ENCODE measurements at places on chromosomes 13 and 19. TPM values are rescaled to one million over a fixed set of nuclear protein-coding genes. Genes with fewer than 3 reads are reported as not detected.

Gene MKNK2
- 138 TPM for total RNA-seq

Gene PNMA8A
- 0.79 TPM for total RNA-seq

Gene C5AR2
- total RNA-seq: 5.4 TPM

Gene CKAP2
- total RNA-seq: 6.6 TPM

- no peak for DNase-seq
These were observed 86.3 kb downstream of the URI1 start for GRCh38 chr19:30028118-30028991.

- DNase-seq: no peak
These were observed 2.3 kb downstream of the TULP2 start for GRCh38 chr19:48896191-48896720.

DNA sequence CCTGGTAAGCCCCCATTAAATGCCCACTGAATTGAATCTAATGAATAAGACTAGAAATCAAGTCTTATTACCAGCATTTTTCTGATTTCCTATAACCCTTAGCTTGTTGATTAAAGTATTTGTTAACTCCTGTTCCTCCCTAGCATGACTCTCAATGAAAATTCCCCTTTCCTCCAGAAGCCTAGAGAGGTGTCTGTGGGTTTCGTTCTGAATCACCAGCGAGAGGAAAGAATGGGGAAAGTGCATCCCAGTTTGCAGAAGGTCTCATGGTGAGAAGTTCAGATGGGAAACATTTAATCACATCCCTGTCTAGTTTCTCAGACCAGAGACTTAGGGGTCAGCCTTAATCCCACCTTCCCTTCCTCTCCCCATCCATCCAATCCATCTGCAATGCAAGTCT is 26.9 kb downstream of the POU2F2 start:
- no peak for DNase-seq

DNA sequence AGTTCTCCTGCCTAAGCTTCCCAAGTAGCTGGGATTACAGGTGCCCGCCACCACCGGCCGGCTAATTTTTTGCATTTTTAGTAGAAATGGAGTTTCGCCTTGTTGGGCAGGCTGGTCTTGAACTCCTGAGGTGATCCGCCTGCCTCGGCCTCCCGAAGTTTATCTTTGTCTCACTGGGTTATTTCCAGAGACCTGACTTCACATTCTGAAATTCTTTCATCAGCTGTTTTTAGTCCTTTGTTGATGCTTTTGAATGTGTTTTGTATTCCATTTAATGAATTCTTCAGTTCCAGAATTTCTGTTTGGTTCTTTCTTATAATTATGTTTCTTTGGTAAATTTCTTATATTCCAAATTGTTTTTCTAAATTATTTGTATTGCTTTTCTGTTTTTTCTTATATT is 55.4 kb upstream of the MLNR start:
- no peak for DNase-seq
